ENCODE measurements at places on chromosomes 2 and 18.

GRCh38 chr18:2448565-2449151, 122.6 kb downstream of the METTL4 start:
- no peaks in the 10 kb centered on the region for H3K27me3 ChIP-seq
- no peaks in the 10 kb centered on the region for H3K36me3 ChIP-seq
- no peak for DNase-seq
- no peak overlapping the region for H3K4me3 ChIP-seq

- no peak for DNase-seq
- H3K36me3 ChIP-seq = no peaks in the 10 kb centered on the region
- no peak overlapping the region for H3K27ac ChIP-seq
- peaks cover 14% of the 10 kb centered on the region for H3K27me3 ChIP-seq
- no peak overlapping the region for H3K4me3 ChIP-seq
Observed at GRCh38 chr2:3752376-3752775, 49.0 kb downstream of the DCDC2C start.

DNA sequence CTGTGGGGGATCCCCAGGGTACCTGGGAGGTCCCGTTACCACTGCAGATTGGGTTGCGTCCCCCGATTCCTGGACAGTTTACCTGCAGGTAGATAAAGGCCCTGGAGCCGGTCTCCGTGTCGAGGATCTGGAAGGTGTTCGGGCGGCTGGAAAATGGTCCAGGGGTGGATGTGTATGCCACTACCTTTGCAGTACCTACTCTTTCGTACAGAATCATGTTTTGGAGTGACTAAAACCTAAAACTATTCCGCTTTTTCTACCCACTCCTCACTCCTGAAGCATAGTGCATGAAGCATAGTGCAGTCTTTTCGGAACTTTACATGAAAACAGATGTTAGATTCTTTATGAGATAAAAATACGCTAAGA, 418 bp downstream of the WDR75 start:
- H3K27ac ChIP-seq = peak overlapping the region; percentile 97
- peaks cover 8% of the 10 kb centered on the region for H3K36me3 ChIP-seq
- H3K4me1 ChIP-seq = peaks cover 12% of the 10 kb centered on the region
- no peak for DNase-seq

DNA sequence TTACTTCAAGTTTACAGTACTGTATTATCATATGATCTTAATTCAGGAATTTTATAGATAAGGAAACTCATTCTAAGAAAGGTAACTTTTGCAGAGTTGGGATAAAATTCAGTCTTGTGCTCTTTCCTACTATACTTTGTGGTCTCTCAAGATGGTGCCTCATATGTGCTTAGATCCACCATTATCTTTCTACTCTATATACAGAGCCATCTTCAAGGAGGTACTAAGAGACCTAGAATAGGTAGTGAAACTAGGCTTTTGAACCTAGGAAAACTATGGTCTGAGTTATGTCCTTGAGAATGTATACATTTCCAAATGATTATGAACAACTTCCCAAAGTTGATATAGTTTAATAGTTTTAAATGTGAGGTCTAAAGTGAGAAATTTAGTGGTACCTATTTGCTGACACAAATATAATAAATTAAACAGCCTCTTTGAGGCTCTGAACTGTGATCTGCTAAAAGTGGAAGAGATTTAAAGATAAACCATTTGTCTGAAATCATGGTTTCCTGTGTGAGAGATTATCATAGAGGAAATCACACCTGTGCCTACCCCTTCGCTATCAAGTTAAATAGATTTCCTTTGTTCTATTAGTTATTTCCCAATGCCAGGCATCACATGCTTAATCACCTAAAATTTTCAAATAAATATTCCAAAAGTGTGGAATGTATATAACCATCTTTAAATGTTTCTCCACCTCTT, 27.2 kb downstream of the ACAA2 start:
- H3K4me1 ChIP-seq = peaks cover 37% of the 10 kb centered on the region
- no peak for DNase-seq
- H3K27ac ChIP-seq = no peak overlapping the region
- H3K27me3 ChIP-seq = no peaks in the 10 kb centered on the region
- no peak overlapping the region for H3K4me3 ChIP-seq

- H3K36me3 ChIP-seq = no peaks in the 10 kb centered on the region
- H3K27me3 ChIP-seq = no peaks in the 10 kb centered on the region
- no peak overlapping the region for H3K27ac ChIP-seq
- no peak overlapping the region for H3K4me3 ChIP-seq
- DNase-seq = no peak
Observed at GRCh38 chr18:40911041-40911440, 1044.0 kb upstream of the PIK3C3 start.

GRCh38 chr2:221286406-221286805, 285.7 kb downstream of the EPHA4 start:
- H3K27me3 ChIP-seq = no peaks in the 10 kb centered on the region
- DNase-seq = no peak
- no peaks in the 10 kb centered on the region for H3K36me3 ChIP-seq
- H3K27ac ChIP-seq = no peak overlapping the region
- H3K4me1 ChIP-seq = no peaks in the 10 kb centered on the region

DNA sequence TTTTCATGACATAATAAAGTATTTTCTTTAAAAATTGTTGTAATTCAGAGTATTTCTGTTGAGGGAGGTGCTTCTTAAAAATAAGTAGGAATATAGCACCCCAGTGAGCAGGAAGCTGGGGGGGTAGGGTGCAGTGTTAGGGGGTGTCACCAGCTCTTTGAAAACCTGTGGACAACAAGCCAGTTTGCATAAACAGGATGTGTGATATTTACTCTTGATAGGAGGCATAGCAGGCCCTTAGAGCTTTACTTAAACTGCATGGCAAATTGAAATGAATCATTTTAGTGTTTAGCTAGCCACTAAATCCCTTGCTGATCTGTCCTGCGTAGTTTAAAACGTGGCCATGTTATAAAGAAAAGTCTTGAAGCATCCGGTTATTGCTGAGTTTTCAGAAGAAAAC, 8.4 kb downstream of the TGIF1 start:
- H3K27ac ChIP-seq = peak overlapping the region; percentile 89
- H3K4me1 ChIP-seq = peaks cover 65% of the 10 kb centered on the region
- no peak for DNase-seq
- peaks cover 40% of the 10 kb centered on the region for H3K36me3 ChIP-seq
- no peaks in the 10 kb centered on the region for H3K27me3 ChIP-seq
- H3K4me3 ChIP-seq = no peak overlapping the region
